ENCODE measurements at places on chromosomes 3 and 15. TPM values are rescaled to one million over a fixed set of nuclear protein-coding genes. Genes with fewer than 3 reads are reported as not detected.

The P2RY14 gene
- total RNA-seq: not detected

- H3K27me3 ChIP-seq: peaks cover 42% of the 10 kb centered on the region
- no peak overlapping the region for H3K4me3 ChIP-seq
- peaks cover 2% of the 10 kb centered on the region for H3K4me1 ChIP-seq
- H3K27ac ChIP-seq: no peak overlapping the region
Measured at GRCh38 chr15:100341239-100341749, 481 bp downstream of the ADAMTS17 start.

DNA sequence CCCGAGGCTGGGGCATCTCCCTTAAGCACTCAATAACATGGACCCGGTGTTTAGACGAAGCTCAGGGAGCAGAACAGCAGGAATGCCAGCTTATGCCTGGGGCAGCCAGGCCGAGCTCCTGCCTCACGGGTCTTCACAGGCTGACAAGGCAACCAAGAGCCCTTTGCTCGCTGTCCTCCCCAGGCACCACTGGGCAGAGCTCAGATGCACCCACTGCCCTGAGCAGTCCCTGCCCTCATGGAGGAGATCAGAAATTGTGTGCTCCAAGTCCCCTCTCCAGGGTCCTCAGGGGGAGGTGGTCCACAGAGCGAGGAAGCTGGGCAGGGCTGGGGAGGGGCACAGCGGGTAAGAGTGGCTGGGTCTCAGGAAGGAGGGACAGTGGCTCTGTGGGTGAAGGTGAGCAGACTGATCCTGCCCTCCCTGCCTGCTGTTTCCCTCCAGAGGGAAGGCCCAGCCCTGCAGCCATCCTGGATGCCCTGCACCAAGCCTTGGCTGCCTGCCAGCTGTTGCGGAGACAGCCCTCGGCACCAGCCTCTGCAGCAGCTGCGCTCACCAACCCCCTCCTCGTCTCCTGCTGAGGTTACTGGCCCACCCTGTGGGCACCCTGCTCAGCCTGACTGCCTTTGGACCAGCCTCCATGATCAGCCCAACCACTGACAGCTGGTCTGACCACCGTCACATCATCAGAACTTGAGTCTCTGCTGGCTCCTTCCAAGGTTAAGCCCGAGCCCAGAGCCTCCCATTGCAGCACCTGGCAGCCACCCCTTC lies 21.1 kb upstream of the GP9 start:
- H3K27me3 ChIP-seq: peaks cover 25% of the 10 kb centered on the region
- H3K27ac ChIP-seq: no peak overlapping the region
- H3K4me1 ChIP-seq: peaks cover 13% of the 10 kb centered on the region
- DNase-seq: no peak
- no peaks in the 10 kb centered on the region for H3K36me3 ChIP-seq
- H3K4me3 ChIP-seq: no peak overlapping the region

DNA sequence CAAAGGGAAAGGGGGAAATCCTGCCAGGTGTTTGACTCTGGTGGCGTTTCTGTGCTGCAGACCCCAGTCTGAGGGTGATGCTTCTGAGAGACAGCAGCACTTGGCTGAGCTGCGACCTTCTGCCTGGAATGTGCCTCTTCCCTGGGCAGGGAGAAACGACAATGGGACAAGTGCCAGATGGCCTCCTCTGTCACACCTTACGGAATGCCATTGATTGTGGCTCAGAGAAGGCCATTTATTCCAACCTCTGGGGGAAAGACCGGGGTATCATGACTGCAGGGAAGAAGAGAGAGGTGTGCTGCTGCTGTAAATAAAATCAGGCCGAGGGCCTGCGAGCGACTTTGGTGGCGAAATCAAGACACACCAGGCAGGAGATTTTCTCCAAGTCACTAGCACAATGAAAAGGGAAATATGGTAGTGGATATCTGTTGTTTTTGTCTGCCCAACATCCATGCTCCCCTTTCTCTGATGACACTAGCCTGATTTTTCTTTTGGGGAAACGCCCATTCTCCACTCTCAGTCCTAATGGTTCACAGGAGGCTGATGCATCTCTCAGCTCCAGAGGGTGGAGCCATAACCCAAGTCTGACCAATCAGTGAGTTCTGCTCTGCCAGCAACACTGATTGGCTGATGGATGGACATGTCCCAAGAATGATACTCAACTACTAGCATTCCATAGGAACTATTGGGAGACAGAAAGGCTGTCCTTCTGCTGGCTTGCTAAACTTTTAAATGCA lies 336.1 kb downstream of the FOXP1 start:
- no peaks in the 10 kb centered on the region for H3K27me3 ChIP-seq
- peaks cover 87% of the 10 kb centered on the region for H3K4me1 ChIP-seq
- no peak overlapping the region for H3K4me3 ChIP-seq

DNA sequence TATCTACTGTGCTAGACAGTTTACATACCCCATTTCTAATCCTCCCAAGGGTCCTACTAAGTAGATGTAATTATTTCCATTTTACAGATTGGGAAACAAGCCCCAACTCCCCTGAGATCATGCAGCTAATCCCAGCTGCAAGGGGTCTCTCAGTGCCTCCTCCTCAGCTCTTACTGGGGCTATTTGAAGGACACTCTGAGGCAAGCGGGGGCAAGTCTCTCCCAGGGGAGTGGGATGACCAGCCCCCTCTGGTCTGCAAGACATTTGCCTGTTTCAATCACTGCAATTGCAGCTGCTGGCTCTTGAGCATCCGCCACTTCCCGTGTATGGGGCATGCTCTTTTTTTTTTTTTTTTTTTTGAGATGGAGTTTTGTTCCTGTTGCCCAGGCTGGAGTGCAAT lies 11.4 kb downstream of the LAMP3 start:
- H3K4me1 ChIP-seq: no peaks in the 10 kb centered on the region
- H3K36me3 ChIP-seq: no peaks in the 10 kb centered on the region
- H3K27me3 ChIP-seq: peaks cover 41% of the 10 kb centered on the region

DNA sequence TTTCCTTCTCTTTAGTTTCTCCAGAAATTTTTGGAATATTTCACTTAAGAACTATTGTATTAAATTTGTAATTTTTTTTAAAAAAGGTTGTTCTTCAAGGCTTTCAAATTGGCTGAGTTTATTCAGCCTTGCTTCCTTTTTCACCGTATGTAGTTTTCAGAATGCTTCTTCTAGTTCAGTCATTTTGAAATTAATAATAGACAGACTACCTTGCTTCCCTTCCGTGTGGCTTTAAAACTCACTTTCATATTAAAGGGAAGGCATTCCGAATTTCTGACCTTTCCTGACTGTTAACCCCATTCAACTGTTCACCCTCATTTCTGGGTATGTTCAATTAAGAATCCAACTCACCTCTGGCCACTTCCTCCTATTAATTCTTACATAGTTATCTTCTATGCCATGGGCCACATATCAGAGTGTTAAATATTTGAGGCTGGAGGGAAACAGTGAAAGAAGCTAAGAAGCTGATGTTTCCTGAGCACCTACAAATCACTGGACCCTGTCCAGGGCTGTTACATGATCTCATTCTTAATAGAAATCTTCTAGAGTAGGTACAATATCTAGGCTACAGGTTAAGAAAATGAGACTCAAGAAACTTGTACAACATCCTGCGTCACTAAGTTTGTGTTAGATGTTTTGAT lies 237.5 kb downstream of the P3H2 start:
- no peak overlapping the region for H3K4me3 ChIP-seq
- H3K36me3 ChIP-seq: no peaks in the 10 kb centered on the region
- H3K27ac ChIP-seq: no peak overlapping the region

DNA sequence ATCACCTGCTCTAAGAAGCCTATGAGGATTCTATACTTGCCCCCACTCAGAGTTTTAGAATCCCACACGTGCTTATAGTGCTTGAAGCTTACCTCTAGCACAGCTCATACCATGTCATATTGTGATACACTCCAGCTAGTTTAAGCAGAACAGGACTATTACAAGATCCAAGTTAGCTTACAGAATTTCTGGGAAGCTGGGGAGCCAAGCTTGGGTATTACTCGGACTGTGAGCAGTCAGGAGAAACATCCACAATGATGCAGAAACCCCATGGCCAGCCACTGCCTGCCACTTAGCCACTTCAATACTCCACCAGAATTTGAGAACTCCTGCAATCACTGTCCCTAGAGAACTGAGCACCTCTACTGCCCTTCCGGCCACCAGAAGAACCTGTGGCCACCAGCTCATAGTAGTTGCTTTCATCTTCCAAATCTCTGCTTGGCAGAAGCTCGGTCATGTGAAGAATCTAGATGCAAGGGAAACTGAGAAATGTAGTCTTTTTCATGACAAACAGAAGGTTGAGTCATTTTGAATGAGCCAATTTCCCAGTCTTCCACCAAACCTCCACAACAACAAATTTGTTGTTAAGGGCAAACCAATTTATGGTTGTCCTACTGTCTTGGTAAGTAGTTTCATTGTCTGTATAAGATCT lies 27.7 kb upstream of the SSR3 start:
- H3K27ac ChIP-seq: no peak overlapping the region
- H3K36me3 ChIP-seq: no peaks in the 10 kb centered on the region
- H3K4me3 ChIP-seq: no peak overlapping the region
